ENCODE measurements at places on chromosomes 7 and 10.

DNA sequence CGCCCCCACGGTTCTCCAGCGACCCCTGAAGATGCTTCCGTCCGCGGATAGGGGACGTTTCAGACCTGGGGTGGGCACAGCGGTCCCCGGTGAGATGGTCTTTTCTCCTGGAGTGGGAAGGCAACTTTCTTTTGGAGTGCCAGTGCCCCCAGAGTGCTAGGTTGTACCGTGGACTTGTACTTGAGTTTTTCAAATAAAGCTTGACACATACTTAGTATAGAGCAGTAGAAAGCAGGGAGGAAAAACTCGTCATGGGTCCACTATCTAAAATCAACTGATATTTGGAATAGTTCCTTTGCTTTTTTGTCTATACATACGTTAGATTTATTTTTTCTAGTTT is 28.4 kb downstream of the RBM20 start:
- DNase-seq, result no peak

- DNase-seq, result no peak
These were observed 14.7 kb downstream of the KCTD7 start for GRCh38 chr7:66643395-66643794.

DNA sequence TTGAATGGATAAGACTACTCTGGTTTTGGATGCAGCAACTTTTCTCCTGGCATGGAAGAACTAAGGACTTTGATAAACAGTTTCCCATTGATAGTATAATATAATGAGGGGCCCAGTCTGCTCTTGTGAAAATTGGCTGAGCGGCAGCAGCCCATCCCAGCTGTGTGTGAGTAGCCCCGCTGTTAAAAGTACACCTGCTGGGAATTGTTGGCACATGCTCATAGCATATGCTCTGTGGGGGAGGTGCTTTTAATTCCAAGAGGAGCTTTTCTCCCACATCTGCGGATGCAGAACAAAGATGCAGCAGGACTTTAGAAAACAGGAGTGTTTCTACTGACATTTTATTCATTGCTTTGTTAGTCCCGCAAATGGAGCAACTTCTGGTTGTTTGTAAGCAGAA is 19.0 kb downstream of the SRI start:
- no peak for DNase-seq

DNA sequence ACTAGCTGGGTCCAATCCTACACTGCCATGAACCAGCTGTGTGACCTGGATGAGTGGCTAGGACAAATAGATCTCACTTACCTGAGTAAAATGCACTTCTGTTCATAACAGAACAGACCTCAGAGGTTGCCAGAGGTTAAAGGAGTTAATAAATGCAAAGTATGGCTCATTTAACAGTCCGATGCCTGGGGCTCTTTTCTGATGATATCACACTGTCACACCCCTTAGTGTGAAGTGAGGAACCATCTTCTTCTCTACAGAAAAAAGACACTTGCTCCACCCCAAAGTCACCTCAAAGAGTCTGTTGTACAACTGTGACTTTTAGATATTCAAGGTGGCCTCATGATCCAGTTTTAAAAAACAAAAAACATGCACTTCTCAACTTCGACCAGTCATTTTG is 21.5 kb upstream of the TARP start:
- DNase-seq, result no peak

DNA sequence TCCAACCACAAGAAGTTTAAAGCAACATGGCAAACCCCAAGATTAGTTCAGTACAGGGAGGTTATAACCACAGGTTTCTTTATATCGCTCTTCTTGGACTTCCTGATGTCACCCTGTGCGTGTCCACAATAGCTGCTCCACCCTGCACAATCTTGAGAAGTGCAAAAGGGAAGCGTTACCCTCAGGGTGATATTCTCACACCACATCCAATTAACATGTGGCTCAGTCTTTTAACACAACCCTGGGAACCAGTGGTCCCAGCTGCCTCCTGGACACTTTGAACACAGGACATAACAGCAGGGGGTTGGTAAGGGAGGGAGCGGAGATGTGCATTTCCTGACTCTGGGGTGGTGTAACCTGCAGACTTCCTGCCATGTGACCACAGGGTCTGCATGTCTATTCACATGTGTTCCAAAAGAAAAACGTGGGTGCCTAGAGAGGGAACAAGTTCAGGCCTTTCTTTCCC is 64.6 kb downstream of the GSAP start:
- DNase-seq, result peak; percentile 26

GRCh38 chr10:70124918-70125317 is 7.7 kb downstream of the AIFM2 start:
- DNase-seq, result no peak

DNA sequence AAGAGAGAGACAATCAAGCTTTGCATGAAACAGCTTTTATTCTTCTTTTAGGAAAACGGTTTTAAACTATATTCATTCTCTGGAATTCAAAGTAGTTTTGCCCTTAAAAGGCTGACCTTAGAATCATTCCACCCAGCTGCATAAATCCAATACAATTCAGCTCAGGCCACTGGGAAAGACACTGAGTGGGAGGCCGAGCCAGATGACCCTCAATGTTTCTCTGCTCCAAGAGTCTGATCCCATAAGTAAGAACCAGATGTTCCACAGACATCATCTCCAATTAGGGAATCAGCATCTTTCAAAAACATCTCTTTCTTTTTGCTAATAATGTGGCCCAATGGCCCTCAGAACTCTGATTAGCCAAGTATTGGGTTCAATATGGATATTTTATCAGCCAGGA is 26.1 kb downstream of the CREB3L2 start:
- DNase-seq, result no peak

DNA sequence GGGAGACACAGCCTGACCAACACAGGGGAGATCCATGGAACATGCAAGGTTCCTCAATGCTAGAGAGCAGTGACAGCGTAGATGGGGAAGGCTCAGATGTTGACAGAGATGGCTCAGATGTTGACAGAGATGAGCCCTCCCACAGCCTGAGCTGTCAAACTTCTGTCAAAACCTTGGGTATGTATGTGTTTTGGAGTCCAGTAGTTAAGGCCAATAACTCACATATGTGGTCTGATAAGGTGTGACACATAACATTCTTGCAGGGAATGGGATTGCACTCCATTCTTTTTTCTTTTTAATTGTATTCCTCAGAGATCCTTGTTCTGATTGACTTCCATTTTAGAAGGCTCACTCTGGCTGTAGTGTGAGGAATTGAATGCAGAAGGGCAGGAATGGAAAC is 136.3 kb downstream of the C1GALT1 start:
- DNase-seq, result no peak

- DNase-seq, result no peak
These were observed 162.9 kb upstream of the NRP1 start for GRCh38 chr10:33497338-33497737.

- DNase-seq, result no peak
These were observed 220.0 kb upstream of the SEMA3C start for GRCh38 chr7:81138870-81139269.

DNA sequence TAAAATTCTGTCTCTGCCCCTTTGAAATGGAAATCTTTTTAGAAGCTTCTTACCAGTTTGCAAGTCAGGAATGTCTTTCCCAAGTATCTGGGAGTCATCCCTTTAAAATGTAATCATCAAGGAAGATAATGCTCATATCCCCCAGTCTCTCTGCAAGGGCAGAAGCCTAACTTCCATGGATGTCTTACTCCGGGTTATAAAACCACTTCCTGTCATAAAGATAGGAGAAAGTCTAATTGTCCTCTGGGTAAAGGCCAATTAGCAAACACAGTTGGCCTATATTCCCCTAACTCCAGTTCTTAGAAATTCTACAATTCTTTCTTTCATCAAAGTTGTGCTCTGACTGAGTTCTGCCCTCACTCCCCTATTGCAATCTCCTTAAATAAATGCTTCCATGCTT is 1631.5 kb upstream of the LRRTM3 start:
- DNase-seq, result peak; percentile 25
